Hematopoietic multipotent progenitor cell treated with erythropoietin and hydrocortisone succinate and interleukin-3 and kit ligand, for 4 days (in vitro differentiated cells): ENCODE measurements at places on chromosomes 3 and 15.

DNA sequence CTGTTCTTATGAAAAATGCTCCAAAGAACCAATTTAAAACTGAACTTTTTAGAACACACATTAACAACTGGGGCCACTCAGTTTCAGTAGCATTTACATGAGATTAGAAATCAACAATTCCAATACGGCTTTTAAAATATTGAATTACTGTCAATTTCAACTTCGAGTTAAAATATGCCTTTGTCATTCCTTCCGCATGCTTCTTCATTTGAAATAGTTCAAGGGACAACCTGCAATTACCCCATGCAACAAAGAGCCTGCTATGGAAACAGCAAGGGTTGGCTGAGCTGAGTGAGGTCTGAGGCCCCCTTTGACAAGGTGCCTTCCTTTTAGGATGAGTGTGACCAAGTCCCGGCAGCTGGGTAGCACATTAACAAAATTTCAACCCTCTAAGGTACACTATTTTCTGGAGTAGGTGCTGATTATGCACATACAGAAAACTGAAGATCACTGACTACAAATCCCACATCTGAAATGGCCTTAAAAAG, 11.6 kb downstream of the PDCD10 start:
- no peak for DNase-seq

DNA sequence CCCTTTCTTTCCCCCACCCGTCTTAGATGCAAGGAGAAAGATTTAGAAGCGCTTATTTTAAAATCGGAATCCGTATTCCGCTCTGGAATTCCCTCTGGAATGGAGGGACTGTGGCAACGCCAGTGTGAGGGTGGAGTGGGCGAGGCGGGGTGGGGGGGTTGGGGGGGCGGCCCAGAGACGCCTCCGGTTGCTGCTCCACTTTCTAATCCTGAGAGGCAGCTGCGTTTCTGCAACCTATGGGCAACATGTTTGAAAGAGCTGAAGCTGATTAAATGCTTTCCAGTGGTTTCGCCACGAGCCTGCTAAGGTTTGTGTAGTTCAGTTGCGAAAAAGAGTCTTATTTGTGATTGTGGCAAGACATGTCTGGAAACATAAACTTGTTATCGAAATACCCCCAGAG, at the start of gene CCK:
Gene CCK (minus strand): TSS at position 101 of the 400 bp plus-strand sequence. CDS start 2,555 bp downstream, outside the sequence.
- no peak for DNase-seq

- DNase-seq: peak; percentile 42
Observed at GRCh38 chr15:78050441-78050809, 27.1 kb downstream of the TBC1D2B start.

DNA sequence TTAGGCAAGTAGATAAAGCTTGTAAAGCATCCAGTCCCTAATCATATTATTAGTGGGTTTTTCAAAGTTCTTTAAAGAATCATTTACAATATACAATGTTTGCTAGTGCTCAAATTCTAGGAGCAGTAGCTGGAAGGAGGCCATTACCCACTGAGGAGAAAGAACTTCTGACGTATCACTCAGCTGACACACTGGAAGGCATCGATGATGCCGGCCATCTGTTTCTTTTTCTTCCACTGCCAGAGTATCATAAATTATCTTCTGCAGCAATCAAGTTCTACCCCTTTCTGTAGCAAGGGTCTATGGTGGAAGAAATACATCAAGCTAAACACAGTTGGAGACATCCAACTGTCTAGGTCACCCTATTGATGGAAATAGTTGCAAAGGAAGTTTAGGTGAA, 243.2 kb upstream of the LRRN1 start:
- DNase-seq: no peak

DNA sequence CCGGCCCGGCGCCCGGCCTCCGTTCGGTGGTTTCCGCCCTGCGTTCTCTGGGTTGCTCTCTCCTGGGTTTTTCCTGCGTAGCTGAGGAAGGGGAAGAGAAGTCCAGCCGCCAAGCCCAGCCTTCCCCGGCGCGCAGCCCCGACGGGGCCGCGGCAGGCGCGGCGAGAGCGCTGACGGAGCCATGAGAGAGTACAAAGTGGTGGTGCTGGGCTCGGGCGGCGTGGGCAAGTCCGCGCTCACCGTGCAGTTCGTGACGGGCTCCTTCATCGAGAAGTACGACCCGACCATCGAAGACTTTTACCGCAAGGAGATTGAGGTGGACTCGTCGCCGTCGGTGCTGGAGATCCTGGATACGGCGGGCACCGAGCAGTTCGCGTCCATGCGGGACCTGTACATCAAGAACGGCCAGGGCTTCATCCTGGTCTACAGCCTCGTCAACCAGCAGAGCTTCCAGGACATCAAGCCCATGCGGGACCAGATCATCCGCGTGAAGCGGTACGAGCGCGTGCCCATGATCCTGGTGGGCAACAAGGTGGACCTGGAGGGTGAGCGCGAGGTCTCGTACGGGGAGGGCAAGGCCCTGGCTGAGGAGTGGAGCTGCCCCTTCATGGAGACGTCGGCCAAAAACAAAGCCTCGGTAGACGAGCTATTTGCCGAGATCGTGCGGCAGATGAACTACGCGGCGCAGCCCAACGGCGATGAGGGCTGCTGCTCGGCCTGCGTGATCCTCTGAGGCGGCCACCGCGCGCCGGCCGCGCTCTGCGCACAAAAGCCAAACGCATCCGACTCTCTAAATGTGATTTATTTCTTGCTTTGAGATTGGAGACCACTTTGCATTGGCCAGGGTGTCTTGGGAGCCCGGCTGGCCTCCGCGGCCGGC, 727 bp downstream of the RAP2B start:
- DNase-seq: peak; percentile 67

DNA sequence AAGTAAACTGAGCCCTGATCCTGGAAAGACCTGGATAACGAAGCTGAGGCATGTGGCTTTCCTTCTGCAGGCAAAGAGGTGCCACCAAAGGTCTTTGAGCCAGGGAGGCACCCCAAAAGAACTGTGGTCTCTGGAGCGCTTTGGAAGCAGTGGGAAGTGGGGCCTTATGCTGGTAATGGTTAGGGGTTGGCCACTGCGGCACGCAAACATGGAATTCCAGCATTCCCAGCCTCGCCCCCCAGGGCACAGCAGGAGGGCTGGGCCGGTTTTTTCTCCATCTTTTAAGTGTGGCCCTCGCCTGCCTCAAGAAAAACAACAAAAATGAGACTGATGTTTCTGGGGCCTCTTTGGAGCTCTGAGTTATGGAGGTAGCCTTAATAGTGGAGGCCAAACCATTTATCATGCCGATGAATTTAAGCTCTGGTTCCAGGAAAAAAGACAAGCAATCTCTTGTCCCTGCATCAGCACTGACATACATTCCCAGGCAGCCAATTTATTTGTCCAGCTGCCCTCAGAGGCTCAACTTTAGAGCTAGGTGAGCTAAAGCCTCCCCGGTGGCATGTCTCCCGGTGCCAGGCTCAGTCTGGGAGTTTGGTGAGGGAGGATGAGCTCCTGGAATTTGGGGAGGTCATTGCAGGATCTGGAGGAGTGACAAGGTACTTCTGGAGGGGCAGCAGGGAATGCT, 109.0 kb downstream of the TLE3 start:
- DNase-seq: no peak

DNA sequence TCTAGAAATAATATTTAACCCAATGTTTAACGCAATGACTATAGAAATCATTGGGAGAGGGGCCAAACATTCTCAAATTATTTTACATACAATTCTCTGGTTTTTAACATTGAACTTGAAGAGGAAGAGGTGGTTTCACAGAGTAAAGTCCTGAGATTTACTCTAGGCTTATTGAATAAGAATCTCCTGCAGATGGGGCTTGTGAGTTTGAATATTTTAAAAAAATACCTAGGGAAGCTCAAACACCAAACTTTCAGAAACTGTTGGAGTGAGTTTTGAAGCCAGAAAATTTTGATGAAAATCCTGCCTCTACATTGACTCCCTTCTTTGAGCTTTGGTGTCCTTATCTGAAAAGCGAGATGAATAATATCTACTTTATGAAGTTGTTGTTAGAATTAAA, 906.6 kb downstream of the TUSC7 start:
- DNase-seq: no peak

DNA sequence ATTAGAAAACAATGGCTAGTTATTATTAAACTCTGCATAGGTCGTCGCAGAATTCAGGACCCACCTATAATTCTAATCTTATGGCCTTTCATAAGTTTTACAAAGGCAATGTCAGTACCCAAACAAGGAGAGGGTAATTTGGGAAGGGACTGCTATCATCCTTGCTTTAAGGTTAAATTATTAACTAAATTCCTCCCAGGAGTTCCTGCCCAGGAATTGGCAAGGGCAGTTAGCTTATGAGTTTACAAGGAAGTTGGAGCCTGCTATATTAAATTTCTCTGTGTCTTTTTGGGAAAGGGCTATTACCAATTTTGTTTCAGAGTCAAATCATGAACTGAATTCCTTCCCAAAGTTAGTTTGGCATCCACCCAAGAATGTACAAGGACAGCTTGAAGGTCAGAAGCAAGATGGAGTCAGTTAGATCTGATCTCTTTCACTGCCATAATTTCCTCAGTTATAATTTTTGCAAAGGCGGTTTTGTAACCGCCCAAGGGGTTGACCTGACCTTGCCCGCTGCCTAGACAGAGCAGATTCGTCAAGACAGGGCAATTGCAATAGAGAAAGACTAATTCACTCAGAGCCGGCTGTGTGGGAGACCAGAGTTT, 45.3 kb upstream of the LHFPL4 start:
- no peak for DNase-seq

DNA sequence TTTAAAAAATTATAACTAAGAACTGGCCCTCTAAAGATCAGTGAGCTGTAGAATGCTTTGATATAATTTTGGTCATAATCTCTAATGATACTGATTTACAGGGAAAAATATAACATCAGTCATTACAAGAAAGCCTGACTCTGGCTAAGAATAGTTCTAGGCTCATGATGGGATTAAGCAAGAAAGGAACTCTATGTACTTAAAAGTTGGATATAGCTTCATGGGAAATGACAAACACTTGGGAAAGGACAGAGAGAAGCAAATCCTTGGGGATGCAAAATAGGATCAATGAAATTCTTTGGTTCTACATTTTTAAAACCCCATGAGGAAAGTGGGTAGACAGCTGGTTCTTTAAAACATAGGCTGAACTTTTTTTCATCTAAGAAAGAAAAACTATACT, 472.7 kb upstream of the NR2F2 start:
- no peak for DNase-seq

DNA sequence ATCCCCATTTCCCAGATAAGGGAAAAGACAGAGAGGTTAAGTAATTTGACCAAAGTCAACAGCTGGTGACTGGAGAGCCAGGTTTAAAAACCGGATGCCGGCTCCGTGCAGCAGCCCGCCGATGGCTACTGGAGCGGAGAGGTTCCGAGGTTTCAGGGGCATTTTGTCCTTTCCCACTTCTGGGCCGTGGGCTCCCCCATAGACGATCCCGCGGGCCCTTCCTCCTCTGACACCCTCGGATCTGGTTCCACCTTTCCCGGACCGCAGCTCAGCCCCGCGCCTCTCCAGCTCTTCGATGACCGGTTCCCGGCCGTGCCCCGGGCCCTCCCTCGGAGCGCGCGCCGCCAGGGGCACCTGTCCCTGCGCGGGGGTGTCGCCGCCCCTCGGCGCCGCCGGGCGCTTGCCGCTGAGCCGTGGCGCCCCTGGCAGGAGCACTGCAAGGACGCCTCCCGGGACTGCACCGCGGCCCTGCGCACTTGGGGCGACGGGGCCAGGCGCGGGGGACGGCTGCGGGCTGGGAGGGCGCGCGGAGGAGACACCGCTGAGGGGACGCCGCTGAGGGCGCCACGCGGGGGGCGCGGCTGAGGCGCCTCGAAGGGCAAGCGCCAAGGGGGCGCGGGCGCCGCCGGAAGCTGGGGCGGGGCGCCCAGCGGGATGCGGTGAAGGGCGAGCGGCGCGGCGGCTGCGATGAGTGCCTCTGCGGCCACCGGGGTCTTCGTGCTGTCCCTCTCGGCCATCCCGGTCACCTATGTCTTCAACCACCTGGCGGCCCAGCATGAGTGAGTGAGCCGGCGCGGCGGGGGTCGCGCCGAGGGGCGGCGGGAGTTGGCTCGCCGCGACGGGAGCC, at the start of gene TM6SF1:
Gene TM6SF1 (plus strand): TSS at position 652 of the 847 bp plus-strand sequence. CDS start 36 bp downstream, at position 688.
- DNase-seq: peak; percentile 58

- no peak for DNase-seq
Observed at GRCh38 chr15:46278062-46278461, 643.2 kb downstream of the SQOR start.

GRCh38 chr3:81132995-81133394, 628.5 kb downstream of the GBE1 start:
- no peak for DNase-seq

- DNase-seq: no peak
Observed at GRCh38 chr3:4426782-4427344, 40.2 kb downstream of the SUMF1 start.

- no peak for DNase-seq
Observed at GRCh38 chr3:18738393-18739098, 313.4 kb upstream of the SATB1 start.

DNA sequence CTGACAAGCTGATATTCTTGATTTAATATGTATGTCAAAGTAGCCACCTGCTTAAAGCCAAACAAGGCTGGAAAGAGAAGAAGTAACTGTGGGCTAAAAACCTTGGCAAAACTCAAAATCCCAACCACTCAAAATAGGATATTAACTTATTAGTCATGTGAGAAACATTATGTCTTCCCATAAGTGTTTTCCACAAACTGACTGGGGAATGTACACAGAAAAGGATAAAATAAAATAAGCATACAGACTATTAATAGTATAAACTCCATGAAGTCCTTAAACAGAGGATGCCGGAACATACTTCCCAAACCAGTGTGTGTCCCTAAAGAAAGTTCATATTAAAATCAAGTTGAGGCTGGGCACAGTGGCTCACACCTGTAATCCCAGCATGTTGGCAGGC, 263.7 kb upstream of the THBS1 start:
- no peak for DNase-seq

DNA sequence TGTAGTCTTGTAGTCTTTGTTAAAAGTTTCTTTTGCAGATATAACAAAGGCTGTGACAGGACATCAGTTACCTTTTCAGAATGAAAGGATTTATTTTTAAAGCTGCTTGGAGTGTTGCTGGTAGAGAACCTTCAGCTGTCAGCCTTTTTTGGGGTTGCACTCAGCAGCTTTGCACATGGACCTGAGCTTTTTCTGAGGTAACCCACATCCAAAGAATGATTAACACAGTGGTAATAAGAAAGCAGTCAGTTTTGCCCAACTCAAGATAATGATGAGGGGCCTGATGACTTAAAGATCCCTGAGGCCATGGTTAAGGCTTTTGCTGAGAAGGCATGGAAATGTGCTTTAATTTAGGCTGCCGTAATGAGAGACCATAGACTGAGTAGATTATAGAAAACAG, 1042.7 kb downstream of the PLOD2 start:
- no peak for DNase-seq

GRCh38 chr15:64044300-64045100, 1.8 kb downstream of the DAPK2 start:
- peak; percentile 32 for DNase-seq

GRCh38 chr3:71523628-71524027, 59.9 kb downstream of the FOXP1 start:
- no peak for DNase-seq

- DNase-seq: no peak
Observed at GRCh38 chr3:63959146-63959545, 47.0 kb upstream of the SCAANT1 start.

- no peak for DNase-seq
Observed at GRCh38 chr15:74339371-74339770, 28.1 kb downstream of the CYP11A1 start.
